ENCODE measurements at places on chromosomes 16 and 17.

- no peak for DNase-seq
Observed at GRCh38 chr16:48963901-48964615, 317.6 kb downstream of the CBLN1 start.

DNA sequence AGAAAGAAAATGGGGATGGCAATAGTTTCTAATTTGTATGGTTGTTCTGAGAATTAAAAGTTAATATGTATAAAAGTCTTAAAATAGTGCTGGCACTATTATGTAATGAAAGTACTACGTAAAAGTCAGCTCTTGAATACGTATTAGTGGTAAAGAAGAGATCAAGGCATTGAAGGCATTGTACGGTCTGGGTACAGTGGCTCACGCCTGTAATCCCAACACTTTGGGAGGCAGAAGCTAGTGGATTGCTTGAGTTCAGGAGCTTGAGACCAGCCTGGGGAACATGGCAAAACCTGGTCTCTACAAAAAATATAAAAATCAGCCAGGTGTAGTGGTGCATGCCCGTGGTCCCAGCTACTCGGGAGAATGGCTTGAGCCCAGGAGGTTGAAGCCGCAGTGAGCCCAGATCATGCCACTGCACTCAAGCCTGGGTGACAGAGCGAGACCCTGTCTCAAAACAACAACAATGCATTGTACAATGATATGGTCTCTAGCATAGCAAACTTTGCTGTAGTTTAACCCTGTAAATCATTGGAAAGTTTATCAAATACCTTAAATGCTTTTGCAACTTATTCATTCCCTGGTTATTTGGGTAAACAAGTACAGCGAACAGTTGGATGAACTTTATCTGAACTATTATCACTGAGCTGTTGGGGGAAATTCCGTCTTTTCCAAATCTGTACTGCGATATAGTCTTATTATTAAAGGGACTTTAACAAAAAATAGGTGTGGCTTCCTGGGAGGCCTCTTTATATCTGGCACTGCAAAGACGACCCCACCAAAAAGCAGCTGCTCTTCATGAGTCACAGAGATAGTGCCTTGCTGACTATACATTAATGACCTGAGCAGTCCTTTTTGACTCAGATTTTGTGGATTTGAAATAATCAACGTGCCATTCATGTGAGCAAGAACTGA, 73.6 kb downstream of the GPRC5B start:
- no peak for DNase-seq

DNA sequence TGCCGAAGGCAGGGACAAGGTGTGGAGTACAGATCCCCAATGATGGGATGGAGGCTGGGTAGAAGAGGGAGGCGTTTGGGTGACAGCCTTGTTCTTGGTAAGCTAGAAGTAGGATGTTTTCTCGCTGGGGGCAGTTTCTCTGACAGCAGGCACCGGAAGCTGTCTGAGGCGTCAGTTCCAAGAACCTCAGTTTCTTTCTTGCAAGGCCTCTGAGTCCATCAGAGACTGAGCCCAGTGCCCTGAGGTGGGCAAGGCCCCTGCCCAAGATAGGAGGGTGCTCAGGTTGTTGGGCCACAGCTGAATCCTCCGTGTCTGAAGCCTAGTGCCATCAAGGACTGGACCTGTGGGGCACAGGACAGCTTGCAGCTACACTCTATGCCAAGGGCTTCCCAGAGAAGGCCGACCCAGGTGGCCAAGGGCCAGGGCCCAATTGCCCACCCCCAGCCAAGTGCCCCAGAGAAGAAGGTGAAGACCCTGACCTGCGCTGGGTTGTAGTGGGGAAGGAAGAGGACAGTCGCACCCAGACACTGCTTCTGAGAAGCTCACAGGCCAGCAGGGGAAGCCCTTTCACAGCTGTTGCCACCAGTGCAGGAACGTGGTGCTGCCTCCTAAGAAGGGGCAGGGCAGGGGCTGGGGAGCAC, 13.1 kb downstream of the CYB5D2 start:
- DNase-seq, result no peak

GRCh38 chr17:15319452-15320010, 21.9 kb downstream of the TEKT3 start:
- no peak for DNase-seq

GRCh38 chr16:67535201-67535600, 6.6 kb downstream of the RIPOR1 start:
- no peak for DNase-seq

GRCh38 chr17:1365445-1366039, 34.5 kb downstream of the YWHAE start:
- peak; percentile 55 for DNase-seq

GRCh38 chr17:64315032-64315490, 52.0 kb upstream of the TEX2 start:
- no peak for DNase-seq

- DNase-seq, result no peak
Observed at GRCh38 chr17:66679631-66680517, 155.0 kb upstream of the CACNG5 start.

DNA sequence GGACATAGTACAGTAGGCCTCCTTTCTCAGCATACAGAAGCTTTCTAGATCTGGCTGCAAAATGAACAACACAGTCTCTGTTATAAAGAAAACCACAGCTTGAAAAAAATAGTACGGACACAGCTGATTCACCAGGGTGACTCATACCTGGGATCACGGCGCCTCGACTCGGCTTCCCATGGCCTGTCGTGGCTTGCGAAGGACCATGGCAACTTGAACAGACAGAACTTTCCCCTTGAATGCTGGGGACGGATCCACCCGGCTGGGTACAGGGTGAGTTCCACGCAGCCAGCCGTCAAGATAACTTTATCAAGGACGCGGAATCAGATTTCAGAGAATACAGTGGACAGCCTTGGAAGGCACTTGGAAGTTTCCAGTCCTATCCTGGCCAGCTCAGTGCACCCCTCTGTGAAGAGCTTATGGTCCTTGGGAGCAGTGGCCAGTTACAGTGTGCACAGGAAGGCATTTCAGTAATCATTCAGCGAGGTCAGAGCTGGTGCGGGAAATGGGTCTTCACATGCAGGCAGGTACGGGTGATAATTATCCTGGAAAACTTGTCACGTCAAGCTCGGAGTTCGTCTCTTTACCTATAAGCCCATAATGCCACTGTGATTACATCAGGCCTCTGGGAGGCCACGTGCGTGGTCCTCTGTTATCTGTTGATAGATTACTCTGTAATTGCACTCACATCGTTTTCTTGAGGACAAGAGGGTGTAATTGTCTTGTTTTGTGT, 57.9 kb upstream of the MAF start:
- DNase-seq, result no peak

DNA sequence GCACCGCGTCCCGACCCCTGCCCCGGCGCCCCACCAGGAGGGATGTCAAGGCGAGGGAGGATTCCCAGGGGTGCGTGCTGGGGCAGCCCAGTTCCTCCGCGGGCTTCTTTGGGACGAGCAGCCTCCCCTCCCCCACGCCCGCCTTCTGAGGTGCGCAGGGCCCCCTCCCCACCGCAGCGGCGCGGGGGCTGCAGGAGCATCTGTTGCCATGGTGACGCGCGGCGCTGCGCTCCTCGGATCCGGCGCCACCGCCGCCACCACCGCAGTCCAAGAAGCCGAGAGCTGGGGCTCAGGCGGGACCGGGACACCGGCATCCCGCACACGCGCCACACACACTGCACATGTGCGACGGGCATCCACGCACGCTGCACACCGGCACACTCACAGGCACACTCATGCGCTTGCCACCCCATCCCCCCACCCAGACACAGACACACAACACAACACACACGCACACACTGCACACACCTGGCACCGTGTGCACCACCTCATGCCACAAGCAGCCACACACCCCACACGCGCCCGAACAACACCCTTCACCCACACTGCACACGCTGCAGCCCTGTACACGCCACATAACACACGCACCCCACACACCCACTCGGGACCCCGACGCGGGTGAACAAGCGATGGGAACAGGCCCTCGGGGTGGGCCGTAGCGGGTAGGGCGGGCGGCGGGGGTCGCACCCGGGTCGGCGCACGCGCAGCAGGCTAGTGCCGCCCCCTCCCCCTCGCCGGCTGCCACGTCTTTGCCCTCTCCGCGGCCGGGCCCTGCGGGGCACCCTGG, 17.0 kb downstream of the ENPP7 start:
- DNase-seq, result no peak

DNA sequence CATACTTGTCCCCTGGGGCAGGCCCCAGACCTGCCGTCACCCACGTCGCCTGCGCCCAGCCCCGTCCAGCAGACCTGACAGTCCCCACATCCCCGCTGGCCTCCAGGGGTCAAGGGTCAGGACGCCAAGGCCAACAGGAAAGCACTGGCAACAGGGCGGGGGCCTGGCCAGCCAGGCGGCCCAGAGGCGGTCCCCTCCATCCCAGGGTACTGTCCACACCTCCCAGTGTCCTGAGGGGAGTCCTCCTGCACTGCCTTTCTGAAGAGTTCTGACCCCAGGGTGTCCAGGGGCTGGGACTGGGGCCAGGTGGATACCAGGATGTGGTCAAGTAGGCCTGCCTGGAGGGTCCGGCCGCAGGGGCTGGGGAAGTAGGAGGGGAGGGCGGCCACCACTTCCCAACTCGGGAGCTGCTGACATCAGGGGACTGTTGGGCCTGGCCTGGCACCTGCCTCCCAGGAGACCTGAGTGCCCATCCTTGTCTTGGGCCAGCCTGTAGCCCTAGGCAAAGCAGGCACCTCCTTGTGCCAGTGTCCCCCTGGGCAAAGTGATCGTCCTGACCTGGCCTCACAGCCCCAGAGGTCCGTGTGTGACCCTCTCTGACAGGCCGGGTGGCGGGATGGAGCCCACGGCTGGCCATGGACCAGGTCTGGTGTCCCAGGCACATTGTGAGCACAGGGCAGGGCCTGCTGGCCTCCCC, 6.7 kb upstream of the AXIN1 start:
- no peak for DNase-seq

GRCh38 chr17:7002288-7003047, 6.6 kb downstream of the ALOX12 start:
- no peak for DNase-seq

DNA sequence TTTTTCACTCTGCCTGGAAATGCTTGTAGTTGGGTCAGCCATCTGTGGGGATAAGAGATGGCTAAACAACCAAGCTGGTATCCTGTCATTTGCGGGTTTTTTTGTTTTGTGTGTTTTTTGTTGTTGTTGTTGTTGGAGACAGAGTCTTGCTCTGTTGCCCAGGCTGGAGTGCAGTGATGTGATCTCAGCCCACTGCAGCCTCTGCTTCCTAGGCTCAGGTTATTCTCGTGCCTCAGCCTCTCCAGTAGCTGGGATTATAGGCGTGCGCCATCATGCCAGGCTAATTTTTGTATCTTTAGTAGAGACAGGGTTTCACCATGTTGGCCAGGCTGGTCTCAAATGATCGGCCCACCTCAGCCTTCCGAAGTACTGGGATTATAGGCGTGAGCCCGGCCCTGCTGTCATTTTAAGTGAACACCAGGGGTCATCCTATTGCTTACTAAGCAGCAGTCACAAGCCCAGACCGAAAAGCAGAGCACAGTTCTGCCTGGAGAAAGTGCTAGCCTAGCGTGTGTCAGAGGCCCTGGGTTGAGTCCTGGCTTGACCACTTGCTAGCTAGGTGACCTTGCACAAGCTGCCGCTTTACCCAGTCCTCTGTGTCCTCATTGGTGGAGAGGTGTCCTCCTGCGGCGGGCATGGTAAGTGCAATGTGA, 4.6 kb downstream of the SMCR8 start:
- no peak for DNase-seq

GRCh38 chr16:86797700-86798099, 219.4 kb downstream of the FOXL1 start:
- DNase-seq, result no peak

DNA sequence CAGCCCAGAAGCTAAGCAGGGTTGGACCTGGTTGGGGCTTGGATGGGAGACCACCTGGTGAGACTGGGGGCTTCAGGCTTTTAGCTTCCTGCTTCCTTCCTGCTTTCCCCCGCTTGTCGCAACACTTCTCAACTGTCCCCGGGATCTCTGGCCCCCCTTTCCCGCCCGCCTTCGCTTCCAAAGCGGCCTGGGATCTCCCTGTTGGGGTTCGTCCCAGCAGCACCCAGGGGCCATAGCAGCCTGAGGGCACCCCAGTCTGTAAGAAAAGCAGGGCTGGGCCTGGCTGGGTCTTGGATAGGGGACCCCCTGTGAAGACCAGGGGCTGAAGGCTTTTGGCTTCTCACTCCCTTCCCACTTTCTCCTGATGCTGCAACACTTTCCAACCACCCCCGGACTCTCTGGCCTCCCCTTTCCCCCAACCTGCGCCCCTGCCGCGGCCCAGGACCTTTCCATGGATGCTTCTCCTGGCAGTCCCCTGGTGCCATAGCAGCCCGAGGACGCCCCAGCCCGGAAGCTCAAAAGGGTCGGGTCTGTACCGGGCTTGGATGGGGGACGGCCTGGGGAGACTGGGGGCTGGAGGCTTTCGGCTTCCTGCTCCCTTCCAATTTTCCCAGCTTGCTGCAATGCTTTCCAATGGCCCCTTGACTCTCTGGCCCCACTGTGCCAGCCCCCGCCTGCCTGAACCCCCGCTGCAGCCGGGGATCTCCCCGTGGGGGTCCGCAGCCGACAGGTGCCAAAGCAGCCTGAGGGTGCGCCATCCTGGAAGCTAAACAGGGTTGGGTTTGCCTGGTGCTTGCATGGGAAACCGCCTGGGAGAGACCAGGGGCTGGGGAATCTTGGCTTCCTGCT, 2276.2 kb downstream of the TP53TG3F start:
- DNase-seq, result no peak

DNA sequence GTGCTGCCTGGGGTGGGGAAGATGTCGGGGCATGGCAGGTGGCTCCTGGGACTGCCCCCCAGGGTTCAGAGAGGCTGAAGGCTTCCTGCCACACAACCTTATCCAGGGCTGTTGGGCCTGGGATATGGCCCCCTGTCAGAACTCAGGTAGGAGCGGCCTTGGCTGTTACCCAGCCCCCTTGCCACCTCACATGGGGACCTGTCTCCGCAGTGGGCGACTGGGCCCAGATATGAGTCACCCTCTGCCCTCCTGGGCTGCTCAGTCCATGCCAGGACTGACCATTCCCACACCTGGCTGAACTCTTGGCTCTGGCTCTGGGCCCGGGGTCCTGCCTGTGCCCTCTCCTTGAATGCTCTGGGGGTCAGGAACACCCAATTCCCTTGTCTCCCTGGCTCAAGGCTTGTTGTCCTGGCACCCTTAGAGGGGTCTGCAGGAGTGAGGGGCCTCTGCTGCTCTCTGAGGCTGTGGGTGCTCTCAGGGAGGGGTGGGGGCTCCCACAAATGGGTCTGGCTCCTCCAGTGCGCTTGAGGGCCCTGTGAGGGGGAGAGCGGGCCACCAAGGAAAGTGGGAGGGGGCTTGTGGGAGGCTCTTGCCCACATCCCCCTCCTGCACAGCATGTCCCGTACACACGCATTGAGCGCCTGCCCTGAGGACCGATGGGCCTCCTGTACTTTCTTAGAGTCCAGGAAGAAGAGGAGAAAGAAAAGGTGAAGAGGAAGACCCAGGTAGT, 36.0 kb downstream of the LGALS9 start:
- no peak for DNase-seq
